ENCODE measurements at places on chromosomes 16 and 17.

- DNase-seq = peak; percentile 33
These were observed 12.3 kb downstream of the CES4A start for GRCh38 chr16:67000384-67001351.

- DNase-seq = no peak
These were observed 91.0 kb downstream of the WSCD1 start for GRCh38 chr17:6160911-6161855.

DNA sequence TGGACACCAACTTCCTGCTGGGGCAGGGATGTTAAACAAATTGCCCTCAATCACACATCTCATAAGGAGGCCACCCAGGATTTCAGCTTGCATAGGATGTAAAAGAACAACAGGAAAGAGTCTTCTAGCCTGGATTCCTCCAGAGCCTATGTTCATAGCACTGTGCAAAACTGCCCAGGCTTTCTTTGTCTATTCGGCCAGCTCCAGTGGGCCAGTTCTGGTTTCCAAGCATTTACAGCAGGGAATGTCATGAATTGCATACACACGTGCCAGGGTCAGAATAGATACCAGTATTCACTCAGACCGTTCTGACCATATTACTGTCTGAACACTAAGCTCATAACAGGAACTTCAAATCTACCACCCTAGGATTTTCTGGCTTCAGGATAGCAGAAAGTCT, 273.2 kb downstream of the CDH8 start:
- DNase-seq = no peak

DNA sequence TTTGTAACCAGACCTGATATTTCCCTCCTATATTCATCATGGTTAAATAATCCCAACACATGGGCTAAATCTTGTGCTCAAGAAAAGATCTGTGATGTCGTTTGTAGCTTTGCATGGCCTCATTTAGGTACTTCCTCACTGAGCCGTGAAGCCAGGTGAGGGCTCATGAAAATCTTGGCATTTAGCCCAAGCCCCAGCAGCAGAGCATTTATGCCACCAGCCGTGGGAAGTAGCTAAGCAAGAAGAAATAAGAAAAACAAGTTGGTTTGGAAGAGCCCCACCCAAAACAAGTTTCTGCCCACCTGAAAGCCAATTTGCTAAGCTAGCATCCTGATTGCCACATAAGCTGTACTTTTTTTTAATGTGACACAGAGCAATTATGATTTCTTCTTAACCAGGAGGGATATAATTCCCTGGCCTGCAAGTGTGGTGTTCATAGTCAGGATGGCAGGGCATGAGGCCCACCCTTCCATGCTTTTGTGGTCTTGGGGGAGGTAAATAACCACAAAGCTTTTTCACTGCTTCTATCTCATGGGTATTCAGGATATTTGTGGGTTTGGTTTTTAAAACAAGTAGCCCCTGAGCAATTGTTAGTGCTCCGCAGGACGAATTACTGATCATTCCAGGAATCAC, 10.5 kb downstream of the TMIGD1 start:
- DNase-seq = no peak

DNA sequence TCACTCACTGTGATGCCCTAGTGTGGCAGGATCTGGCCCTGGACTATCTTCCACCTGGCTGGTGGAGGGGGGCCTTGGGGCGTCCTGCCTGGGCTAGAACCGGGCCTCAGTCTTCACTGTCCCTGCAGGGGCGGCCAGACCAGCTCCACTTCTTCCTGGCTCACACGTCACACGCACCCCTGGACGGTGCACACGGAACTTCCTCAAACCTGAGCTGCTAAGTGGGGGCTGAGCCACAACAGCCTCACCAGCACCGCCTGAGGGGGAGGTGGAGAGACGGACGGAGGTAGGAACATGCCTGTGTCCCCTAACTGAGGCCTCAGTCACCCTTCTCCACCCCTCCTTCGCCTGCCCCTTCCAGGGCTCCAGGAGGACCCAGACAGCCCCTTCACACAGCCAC, 36.6 kb downstream of the TIMM22 start:
- no peak for DNase-seq

GRCh38 chr17:7229504-7229903, 4.8 kb downstream of the DVL2 start:
- no peak for DNase-seq

DNA sequence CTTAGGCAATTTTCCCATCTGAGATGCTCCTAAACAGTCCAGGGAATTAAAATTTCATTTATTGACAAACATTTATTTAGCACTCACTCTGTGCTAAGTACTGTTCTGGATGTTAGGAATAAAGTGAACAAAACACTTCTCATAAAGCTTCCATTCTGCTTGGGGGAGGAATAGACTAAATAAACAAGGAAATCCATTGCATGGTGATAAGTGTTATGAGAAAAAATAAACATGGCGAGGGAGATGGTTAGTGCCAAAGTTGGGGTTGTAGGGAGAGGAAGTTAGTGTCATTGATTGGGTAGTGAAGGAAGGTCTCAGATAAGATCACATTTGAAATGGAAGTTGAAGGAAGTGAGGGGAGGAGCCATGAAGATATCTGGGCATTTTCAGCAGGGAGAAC, 72.2 kb upstream of the CES5A start:
- DNase-seq = no peak

- DNase-seq = no peak
These were observed 269.1 kb downstream of the FTO start for GRCh38 chr16:53973021-53973420.

GRCh38 chr17:41500131-41500911, 5.1 kb downstream of the KRT13 start:
- DNase-seq = no peak

- DNase-seq = no peak
These were observed 12.7 kb downstream of the MMP15 start for GRCh38 chr16:58038219-58038641.

DNA sequence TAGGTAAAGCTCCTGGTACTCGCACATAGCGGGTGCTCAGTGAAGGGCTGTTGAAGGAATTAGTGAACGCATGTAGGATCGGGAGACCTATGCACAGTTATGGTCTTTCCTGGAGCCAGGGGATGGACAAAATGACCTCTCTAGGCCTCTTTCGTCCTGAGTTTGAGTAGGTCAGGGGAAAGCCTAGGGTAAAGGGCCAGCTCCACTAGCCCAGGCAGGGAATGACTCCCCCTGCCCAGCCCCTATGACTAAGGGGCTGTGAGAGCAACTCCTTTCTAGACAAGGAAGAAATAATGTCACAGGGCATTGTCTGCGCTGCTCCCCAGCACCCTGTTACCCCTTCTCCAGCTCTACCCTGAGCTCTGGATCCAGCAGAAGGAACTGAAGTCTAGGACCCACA, 24.6 kb upstream of the FMNL1 start:
- DNase-seq = no peak

- no peak for DNase-seq
These were observed 59.6 kb downstream of the ANKFY1 start for GRCh38 chr17:4204190-4204589.

DNA sequence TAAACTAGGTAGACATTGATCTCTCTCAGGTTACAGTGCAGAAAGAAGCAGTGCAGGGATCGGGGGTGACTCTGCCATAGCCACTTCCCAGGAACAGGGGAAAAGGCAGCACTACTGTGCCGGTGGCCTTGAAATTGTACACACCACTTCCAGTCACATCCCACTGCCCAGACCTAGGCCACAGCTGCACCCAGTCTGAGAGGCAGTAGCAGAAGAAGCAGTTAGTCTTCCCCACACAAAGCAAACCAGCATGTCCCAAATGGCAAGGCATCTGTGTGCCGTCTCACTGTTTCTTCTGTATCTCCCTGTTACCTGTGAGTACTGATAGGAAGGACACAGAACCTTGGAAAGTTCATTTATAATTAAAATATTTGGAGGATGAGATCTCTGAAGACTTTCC, 47.0 kb downstream of the TMC6 start:
- no peak for DNase-seq

DNA sequence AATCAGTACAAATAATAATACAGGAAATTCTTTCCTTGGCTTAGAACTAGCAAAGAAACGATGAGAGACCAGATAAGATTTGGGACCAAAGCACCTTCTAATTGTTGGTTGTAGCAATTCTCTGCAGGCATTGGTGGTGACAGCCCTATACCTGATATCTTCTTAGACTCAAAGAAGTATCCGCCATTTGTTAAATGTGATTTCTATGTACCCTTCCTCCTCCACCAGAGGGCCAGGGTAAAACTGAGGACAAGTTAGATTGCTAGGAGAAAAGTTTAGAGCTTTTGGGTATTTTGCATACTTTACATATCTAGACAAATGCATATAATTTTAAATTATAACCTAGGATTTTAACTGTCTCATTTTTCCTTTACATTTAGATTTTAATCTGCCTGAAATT, 304.3 kb downstream of the HS3ST4 start:
- no peak for DNase-seq

DNA sequence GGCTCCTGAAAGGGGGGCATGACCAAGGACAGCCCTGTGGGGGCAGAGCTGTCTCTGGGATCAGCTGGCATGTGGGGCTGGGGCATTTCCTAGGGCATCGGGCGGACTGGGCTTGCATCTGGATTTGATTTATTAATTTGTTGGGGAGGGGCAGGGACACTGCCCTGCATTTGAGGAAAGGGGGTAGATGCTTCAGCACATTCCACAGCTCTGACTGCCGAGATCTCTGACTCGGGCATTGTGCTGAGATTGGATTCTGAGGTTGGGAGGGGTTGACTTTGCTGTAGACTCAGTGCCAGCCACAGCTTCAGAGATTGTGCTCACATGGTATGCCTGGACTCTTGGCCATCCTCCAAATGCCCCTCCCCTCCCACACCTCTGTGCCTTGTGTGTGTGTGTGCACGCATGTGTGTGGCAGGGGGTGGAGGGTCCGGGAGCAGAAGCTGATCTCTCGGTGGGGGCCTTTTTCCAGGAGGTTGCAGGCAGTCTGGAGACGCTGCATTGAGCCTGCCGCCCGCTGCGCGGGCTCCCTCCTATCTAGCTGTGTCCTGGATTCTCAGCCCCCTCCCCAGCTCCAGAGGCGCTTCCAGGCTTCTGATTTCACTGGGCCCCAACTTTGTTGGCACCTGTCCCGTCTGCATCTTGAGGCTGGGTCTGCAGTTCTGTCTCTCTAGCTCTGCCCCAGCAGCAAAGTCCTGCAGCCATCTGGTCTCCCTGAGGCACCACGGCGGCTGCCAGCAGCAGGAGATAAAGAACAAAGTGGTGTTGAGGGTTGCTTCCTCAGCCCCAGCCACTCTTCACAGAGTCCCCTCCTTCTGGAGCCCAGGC, 14.9 kb downstream of the IGFBP4 start:
- DNase-seq = no peak

DNA sequence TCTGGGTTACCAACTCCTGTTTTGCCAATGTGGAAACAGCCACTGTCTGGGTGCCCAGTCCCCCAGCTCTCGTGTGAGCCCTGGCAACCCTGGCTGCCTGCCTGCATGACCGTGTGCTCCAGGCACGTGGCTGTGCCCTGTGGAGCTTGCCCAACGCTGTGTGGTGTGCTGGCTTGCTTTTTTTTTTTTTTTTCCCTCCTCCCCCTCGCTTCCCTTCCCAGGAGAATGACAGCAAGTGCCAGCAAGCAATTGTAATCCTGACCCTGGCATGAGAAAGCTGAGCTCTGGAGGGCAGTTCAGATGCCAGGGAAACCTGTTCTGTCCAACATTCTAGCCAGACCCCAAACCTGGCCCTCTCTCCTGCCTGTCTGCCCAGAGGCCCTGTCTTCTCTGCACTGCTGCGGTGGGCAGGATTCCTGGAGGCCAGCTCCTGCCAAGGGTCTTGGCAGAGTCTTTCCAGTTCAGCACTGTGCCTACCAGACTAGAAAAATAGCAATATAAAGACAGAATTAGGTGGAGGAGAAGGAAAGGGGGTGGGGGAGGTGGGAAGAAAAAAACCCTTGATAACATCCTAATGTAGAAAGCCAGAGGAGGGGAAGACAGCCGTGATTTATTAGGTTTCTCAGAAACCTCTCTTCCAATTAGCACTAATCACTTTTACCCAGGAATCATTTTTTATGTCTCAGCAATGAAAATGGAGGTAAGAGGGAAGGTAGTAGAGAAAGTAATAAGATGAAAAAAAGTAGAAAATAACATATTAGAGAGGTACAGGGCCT, 9.0 kb downstream of the HLF start:
- DNase-seq = no peak

GRCh38 chr17:78458736-78459335, 80.4 kb downstream of the PGS1 start:
- no peak for DNase-seq

GRCh38 chr16:81928271-81928918, 82.9 kb downstream of the SDR42E1 start:
- DNase-seq = no peak

DNA sequence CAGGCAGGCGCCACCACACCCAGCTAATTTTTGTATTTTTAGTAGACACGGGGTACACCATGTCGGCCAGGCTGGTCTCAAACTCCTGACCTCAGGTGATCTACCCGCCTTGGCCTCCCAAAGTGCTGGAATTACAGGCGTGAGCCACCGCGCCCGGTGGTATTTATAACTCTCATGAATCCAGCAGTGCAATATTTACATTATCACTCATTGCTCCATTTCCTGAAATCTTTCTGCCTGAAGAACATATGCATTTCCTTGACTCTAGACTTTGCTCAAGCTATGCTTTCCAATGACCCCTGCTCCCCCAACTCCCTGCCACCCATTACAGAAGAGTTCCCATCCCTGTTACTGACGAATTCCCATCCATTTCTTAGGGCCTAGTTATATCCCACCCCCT, 19.7 kb upstream of the NDUFAB1 start:
- no peak for DNase-seq

GRCh38 chr16:7315813-7316212, 16.8 kb upstream of the RBFOX1 start:
- DNase-seq = no peak

DNA sequence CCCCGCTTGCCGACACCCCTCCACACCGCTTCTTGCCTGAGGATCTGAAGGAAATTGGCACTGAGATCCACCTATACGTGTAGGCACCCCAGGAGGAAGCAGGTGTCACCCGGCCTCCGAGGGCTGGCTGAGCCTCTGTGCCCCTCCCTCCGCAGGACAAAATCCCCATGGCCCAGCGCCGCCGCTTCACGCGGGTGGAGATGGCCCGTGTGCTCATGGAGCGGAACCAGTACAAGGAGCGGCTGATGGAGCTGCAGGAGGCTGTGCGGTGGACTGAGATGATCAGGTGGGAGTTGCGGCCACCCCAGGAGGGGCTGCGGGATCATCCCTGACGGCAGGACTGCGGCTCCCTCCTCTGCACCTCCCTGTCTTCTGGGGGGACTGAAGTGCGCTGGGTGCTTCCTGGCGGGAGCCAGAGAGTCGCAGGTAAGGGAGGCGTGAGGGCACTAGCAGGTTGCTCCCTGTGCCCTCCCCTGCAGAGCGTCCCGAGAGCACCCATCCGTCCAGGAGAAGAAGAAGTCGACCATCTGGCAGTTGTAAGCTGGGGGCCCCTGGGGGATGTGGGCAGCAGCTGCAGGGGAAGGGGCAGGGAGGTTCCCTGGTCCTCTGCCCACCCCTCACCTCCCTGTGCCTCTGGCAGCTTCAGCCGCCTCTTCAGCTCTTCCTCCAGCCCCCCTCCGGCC, 9.0 kb downstream of the NME3 start:
- DNase-seq = no peak

DNA sequence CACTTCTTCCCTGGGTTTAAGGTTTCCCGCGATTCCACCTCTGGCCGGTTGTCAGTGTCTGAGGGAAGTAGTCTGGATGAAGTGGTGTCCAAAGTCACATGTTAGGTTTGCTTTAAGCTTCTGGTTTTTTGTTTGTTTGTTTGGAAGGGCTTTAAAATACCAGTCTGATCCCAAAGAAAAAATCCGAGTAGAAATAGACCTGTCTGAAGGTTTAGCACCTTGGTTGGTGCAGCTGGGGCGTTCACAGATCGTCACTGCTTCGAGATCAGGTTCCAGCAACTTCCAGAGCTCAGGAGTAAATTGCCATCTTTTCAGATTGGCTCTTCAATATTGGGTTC, 567 bp downstream of the TMEM97 start:
- DNase-seq = no peak

GRCh38 chr16:29714396-29714795, 31.4 kb downstream of the C16orf54 start:
- DNase-seq = no peak

Data from activated CD8-positive, alpha-beta memory T cell treated with anti-CD3 and anti-CD28 coated beads for 1 hour (primary cell).